ENCODE measurements at places on chromosomes 2 and 18.

DNA sequence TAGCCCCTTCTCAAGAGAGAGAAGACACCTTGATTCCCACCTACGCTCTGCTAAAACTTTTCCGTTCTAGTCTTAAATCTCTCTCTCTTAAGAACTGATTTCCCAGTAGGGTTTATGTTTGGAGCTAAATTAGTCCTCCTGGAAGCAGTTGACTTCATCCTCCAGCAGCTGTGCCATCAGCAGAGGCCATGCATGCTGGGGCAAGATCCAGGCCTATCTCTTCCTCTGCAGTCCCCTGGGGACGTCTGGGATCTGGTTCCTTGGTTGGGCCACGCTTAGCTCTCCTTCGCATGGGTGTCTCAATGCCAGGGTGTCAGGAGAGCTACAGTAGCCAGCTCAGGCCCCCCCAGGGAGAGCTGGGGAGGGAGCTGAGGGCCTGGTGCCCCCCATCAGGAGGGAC is 49.7 kb downstream of the HPCAL1 start:
- no peak for DNase-seq

GRCh38 chr2:154673694-154674093 is 24.8 kb upstream of the KCNJ3 start:
- no peak for DNase-seq

GRCh38 chr2:130759906-130760753 is 4.8 kb downstream of the AMER3 start:
- no peak for DNase-seq

DNA sequence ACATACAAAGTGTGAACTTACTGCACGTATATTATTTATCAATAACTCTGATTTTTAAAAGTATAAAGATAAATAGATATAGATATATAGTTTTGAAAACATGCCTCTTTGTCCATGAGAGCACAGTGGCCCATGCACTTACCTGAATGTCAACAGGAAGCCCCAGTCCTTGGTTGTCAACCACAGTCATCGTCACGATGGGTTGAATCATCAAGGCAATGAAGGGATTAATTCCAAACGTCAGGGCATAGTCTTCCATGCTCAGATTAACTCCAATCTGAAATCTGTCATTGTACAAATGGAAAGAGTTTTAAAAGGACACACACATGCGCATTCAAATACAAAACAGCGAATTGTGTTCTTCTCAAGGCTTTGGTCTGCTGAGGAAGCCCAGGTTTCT is 15.5 kb downstream of the SCYGR4 start:
- DNase-seq, result no peak

- peak; percentile 67 for DNase-seq
Measured at GRCh38 chr2:25215948-25216679, 47.7 kb upstream of the POMC start.

DNA sequence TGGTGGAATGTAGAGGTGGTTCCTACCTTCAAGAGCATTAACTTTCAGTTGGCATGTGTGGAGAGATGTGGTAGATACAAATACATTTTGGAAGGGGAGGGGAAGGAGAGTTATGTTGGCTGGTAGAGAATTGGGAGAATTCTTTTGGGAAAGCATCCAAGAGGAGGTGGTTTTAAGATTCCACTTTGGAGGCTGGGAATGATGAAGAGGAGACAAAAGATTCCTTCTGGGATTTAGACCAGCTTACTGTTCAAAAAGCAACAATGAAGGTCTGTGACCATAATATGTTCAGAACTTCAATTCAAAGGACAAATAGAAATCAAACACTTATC is 120.8 kb upstream of the FOSL2 start:
- DNase-seq, result no peak

DNA sequence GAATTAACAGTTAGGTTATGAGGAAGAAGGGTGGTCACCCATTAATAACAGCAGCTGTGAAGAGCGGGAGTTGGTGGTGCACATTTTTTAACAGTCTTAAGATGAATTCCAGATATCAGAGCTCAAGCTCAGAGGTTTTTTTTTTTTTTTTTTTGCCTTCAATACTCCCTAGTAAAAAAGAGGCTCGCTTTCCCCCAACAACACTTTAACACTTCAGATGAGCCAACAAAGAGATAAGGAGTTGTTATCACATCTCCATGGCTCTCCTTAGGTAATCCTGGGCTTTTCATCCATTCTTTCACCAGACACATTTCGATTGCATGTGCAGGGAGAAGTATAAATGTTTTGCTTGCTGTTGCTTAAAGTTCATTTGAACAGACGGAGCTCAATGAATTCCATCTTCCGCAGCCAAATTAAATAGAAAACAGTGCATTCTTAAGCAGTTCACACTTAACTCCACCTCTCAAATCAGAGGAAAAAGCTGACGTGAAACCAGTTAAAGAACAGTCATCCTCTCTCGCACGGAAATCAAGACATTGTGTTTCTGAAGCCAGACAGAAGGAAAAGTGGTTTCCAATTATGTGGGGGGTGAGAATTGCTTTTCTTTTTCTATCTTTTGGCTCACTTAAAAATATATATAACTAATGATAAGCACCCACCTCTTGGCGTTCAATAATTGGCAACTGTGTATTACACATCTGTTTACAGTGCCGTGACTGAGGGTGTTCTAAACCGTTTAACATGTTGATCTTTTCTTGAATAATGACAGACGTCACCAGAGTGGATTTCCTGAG is 118.2 kb downstream of the ZNF521 start:
- no peak for DNase-seq

DNA sequence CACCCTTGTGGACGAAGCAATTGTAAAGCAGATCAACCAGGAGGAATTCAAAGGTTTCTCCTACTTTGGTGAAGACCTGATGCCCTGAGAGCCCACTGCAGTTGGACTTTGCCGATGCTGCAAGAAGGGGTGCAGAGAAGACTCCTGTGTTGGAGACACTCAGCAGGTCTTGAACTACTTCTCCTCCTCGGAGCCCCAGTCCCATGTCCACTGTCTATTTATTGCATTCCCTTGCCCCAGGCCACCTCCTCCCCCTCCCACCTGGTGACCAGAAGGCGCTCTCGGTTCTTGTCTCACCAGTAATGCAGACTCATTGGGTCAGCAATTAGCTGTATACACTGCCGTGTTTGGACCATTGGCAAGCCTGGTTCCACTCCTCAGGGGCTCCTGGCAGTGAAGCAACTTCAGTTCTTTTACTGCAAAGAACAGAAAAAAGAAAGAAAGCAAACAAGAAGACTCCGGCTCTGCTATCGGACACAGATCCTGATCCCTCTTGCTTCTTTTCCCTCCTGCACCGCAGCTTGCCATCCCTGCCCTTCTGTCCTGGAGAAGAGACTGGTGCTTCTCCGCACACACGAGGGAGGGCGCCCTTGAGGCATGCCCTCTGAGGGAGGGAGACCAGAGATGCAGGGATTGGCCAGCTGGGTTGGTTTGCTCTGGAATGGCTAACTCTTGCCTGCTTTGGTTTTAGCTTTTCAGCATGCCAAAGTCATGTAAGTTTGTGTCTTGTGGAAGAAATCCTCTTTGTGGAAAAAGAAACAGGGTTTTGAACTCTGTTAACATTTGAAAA is 112.2 kb upstream of the EPAS1 start:
- no peak for DNase-seq

DNA sequence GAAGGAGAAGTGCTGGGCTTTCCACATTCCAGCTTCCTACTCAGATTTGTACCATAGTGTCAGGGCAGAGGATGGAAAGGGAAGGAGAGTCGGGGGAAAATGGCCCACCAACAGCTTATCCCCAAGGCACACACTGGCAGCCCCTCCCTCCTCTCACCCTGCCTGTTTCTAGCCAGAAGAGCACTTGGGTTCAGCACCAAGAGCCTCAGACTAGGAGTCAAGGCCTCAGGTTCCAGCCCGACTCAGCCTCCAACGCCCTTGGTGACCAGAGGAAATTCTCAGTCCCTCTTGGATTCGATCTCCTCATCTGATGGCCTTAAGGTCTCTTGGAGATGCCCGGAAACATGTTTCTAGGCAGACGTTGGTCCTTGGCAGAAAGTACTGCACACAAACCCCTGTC is 53.9 kb downstream of the TNS1 start:
- DNase-seq, result no peak

DNA sequence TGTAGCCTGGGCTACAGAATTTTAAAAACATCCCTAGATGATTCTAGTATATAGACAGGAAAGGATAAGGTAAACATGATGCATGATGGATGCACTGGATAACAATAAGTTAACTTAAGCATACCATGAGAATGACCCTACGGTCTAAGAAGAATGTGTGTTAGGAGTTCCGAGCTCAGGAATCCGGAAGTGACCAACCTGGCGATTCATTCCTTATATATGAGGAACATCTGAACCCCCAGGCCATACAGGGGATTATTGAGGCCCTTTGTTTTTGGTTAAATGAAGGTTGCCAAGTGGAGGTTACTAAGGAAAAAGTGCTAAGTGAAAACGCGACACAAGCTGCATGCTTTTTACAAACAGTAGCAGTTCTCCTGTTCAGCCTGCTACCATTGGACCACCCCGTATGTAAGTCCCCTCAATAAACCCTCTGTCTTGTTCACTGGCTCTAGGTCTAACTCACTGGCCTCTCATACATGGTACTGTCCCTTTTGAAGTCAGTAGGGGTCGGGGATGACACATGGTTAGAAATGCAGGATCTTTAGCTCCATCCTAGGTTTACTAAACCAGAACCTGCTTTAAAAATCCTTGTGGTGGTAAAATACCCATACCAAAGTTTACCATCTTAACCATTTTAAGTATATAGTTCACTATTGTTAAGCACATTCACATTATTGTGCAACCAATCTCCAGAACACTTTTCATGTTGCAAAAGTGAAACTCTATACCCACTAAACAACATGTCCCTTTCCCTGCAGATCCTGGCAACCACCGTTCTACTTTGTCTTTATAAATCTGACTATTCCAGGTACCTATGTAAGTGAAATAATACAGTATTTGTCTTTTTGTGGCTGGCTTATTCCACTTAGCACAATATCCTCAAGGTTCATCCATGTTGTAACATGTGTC is 111.0 kb upstream of the MAP4K3 start:
- no peak for DNase-seq

- peak; percentile 64 for DNase-seq
Measured at GRCh38 chr18:13446610-13447461, 228.3 kb downstream of the LDLRAD4 start.

- DNase-seq, result no peak
Measured at GRCh38 chr2:64423303-64423702, 30.7 kb upstream of the LGALSL start.

Data from A673 (cell line).